ENCODE measurements at places on chromosomes 7 and 10. TPM values are rescaled to one million over a fixed set of nuclear protein-coding genes. Genes with fewer than 3 reads are reported as not detected.

The CBX3 gene
- total RNA-seq, result 141 TPM

GRCh38 chr10:44510379-44511115 is 125.7 kb upstream of the CXCL12 start:
- DNase-seq, result peak; percentile 91

The ATOH7 gene
- total RNA-seq, result 0.19 TPM

The FXYD4 gene
- not detected for total RNA-seq

DNA sequence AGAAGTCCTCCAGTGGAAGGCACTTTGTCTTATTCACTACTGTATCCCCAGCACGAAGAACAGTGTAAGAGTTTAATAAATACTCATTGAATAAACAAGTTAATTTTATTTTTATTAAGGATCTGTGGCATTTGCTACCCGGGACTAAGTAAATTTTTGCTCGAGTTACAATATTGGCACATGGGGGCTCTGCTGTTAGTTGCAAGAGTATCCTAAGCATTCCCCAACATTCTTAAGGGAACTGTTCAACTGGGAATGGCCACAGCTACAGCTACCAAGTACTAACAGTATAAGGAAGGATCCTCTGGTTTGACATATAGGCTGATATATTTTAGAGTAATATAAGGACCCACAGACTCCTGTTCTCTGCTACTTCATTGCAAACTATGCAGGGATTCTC is 8.7 kb upstream of the LRRTM3 start:
- DNase-seq, result no peak

The SPDYE11 gene
- not detected for total RNA-seq

DNA sequence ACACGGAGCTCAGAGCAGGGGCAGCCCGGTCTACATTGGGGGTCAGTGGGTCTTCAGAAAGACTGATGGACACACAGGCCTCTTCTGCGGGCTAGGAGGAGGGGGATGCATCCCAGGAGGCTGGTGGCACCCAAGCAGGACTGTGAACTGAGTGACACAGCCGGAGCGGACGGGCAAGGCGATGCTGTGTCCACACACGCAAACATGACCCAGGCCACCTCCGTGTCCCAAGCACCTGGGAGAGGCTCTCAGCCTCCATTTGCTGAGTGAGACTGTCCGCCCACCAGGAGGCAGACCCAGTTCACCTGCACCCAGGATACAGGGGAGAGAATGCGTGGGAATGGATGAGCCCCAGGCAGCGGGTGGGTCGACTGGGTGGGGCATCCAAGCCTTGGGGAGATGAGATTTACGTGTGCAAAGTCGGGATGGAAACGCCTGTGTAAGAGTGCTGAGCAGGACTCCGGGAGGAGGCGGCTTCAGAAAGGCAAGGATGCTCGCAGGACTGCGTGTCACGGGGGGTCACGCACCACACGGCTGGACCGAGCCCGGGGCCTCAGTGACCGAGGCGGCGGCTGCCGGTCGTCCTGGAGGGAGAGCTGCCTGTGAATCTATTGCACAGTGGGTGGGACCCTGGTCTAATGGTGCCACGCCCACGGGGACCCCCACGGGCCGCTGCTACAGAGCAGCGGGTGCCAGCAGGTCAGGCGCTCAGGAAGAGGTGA is 262.8 kb downstream of the ADARB2 start:
- DNase-seq, result no peak

The NPC1L1 gene
- 0.07 TPM for total RNA-seq

DNA sequence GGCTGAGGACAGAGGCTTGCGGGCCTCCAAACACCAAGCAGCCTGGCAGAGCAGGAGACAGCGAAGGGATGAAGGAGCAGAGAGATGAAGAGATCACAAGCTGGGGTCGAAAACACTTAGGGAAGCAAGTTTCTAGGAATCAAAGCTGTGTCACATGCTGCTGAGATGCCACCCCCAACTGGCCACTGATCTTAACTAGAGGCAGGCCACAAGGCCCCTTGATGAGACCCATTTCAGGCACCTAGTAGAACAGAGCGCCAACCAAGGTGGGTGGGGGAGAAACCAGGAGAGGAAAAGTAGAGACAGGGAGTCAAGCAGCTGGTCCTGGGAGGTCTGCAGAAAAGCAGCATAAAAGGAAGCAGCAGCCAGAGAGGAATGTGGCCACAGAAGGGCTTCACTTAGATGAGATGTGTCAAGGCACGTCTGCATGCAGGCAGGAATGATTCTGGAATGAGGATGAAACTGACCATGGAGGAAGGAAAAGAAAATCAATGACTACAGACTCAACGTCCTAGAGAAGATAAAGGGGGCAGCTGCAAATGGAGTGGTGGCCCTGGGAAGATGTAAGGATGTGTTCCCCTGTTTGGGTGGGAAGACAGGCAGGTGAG is 85.0 kb upstream of the DDC start:
- no peak for DNase-seq

- DNase-seq, result no peak
Measured at GRCh38 chr10:73264423-73264822, 12.0 kb upstream of the MRPS16 start.

GRCh38 chr7:12949060-12949931 is 261.9 kb downstream of the ARL4A start:
- DNase-seq, result peak; percentile 18

- peak; percentile 98 for DNase-seq
Measured at GRCh38 chr7:13981070-13981469, 8.4 kb downstream of the ETV1 start.

- DNase-seq, result no peak
Measured at GRCh38 chr10:44166441-44166840, 218.5 kb downstream of the CXCL12 start.

DNA sequence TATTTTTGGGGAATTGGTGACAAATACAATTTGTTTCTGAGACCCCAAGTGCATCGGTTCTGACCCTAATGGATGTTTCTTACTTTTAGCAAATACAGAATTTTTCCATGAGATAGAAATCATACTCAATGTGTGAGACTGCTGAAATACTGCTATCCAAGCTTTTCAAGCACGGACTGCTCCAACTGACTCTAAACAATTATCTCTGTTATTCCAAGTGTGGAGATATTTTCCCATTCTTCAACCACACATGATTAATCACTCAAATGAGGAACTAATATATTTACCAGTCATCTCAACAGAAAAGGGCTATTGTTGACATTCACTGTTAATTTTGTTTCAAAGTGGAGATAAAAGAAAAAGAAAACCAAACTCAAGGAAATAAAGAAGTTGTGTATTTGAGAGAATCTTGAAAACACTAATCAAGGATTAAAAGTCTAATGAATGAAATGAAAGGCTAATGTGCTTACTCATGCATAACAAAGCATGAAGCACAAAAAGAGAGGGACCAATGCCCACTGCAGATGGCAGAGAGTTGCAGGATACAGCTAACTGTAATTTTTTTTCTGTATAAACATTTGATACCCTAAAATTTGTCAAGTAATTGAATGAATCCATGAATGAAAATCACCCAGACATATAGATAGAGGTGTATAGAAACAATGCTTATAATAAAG is 423.6 kb downstream of the DGKB start:
- DNase-seq, result no peak

The ACBD7 gene
- total RNA-seq, result 0.79 TPM

The LOXL4 gene
- 41.2 TPM for total RNA-seq

The KLF14 gene
- total RNA-seq, result not detected

The TMEM196 gene
- total RNA-seq, result not detected

The ADGRA1 gene
- total RNA-seq, result not detected

- no peak for DNase-seq
Measured at GRCh38 chr7:4244041-4244440, 438.1 kb upstream of the FOXK1 start.

DNA sequence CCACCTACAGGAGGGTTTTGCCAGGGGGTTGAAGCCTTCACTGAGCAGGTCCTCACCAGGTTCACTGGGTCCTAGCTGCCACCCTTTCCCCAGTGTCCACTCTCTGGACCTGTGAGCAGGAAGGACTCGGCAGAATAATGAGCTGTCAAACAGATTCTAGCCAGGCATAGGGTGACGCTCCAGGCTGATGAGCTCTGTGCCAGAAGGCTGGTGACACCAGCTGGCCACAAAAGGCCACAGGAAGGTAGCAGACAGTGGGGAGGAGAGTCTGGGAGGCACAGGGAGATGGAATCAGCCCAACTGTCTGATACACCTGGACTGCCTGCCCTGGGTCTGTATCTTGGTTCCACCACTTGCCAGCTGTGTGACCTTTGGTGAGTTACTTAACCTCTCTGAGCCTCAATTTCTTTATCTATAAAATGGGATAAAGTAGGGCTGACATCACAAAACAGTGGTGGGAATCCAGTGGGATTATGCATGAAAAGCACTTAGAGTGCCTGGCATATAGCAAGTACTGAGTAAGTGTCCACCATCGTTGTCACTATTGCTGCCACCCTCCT is 26.7 kb upstream of the NDST2 start:
- no peak for DNase-seq

GRCh38 chr7:151868396-151869108 is 8.4 kb downstream of the PRKAG2 start:
- DNase-seq, result no peak

GRCh38 chr10:35397953-35398352 is 61.6 kb downstream of the CCNY start:
- no peak for DNase-seq
